Type B pancreatic cell (in vitro differentiated cells): ENCODE measurements at places on chromosomes 5 and 9. TPM values are rescaled to one million over a fixed set of nuclear protein-coding genes. Genes with fewer than 3 reads are reported as not detected.

- no peak for DNase-seq
Measured at GRCh38 chr9:84667571-84668195, 1.8 kb upstream of the NTRK2 start.

GRCh38 chr5:121962958-121963357 lies 1.2 kb downstream of the SRFBP1 start:
- DNase-seq: no peak

Gene IFNB1
- total RNA-seq: not detected in 2 replicates

Gene MIGA2
- total RNA-seq: 38.4 and 41.6 TPM in 2 replicates
